ENCODE measurements at places on chromosomes 13 and 19.
A peak's percentile ranks its signal among the peaks of the same experiment; 100 is the strongest.

DNA sequence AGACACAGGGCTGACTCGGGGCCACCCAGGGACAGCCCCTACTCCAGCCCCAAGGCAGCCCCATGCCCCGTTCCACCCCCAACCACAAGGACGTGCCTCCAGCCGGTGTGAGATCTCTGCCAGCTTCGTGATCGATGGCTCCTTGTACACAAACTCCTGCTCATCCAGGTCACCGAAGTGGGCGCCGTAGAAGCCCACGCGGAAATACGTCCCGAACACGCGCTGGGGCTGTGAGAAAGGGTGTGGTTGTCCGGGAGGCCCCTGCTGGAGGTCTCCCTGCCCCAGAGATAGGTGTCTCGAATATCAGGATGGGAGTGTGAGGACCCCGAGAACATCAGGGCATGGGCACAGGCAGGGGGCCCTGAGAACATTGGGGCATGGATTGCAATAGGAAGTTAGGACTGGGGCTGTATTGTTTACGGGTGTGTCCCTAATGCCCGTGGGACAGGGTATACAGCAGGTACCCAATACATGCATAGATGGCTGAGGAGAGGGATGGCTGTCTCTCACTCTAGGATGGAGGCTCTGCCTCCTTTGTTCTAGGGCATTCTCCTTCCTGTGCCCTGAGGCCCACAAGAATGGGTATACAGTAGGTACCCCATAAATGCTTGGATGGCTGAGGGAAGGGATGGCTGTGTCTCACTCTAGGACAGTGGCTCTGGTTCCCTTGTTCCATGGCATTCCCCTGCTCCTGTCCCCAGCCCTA, 5.3 kb upstream of the KANK2 start:
- H3K36me3 ChIP-seq: no peaks in the 10 kb centered on the region
- no peak overlapping the region for H3K4me3 ChIP-seq
- peaks cover 3% of the 10 kb centered on the region for H3K4me1 ChIP-seq
- DNase-seq: no peak
- peaks cover 55% of the 10 kb centered on the region for H3K27me3 ChIP-seq
- H3K27ac ChIP-seq: no peak overlapping the region

- no peaks in the 10 kb centered on the region for H3K27me3 ChIP-seq
- H3K4me1 ChIP-seq: no peaks in the 10 kb centered on the region
Measured at GRCh38 chr19:21655540-21656126, 111.7 kb downstream of the ZNF100 start.

DNA sequence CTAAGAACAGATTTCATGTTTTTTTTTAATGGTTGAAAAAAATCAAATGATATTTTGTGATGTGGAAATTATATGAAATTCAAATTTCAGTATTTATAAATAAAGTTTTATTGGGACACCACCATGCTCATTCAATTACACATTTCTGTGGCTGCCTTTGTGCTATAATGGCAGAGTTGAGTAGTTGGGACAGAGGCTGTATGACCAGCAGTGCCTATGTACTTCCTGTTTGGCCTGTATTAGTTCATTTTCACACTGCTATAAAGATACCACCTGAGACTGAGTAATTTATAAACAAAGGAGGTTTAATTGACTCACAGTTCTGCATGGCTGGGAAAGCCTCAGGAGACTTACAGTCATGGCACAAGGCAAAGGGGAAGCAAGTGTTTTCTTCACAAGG, 33.6 kb downstream of the AKAP11 start:
- peaks cover 8% of the 10 kb centered on the region for H3K4me1 ChIP-seq
- DNase-seq: no peak
- no peak overlapping the region for H3K27ac ChIP-seq
- no peak overlapping the region for H3K4me3 ChIP-seq
- peaks cover 77% of the 10 kb centered on the region for H3K36me3 ChIP-seq

DNA sequence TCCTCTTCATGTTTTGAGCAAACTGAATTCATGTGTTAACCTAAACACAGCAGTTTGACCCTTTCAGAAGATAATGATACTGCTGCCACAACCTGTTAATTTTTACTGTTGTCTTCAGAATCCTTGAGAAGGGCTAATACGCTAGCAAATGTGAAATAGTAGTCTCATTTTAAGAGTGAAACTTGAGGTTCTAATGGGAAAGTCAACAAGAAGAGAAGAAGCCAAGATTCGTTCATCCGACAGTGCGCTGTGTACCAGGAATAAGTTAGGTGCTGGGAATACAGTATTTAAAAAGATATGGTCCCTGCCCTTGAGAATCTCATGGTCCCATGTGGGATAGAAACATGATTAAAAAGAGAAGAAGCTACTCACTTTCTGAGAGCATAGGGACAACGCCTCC, 134.4 kb downstream of the KL start:
- H3K27ac ChIP-seq: no peak overlapping the region
- no peak for DNase-seq
- H3K4me1 ChIP-seq: peaks cover 6% of the 10 kb centered on the region

DNA sequence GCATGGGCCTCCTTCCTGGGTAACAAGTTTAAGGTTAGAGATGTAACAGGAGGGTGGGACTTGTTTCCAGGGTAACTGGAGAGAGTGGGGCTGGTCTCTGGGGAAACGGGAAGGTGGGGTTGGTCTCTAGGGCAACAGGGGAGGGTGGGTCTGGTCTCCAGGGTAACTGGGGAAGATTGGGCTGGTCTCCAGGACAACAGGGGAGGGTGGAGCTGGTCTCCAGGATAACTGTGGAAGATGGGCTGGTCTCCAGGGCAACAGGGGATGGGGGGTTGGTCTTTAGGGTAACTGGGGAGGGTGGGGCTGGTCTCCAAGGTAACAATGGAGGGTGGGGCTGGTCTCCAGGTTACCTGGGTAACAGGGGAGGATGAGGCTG, 36.5 kb downstream of the SPTBN4 start:
- no peak for DNase-seq
- no peaks in the 10 kb centered on the region for H3K36me3 ChIP-seq
- no peak overlapping the region for H3K27ac ChIP-seq
- H3K27me3 ChIP-seq: peaks cover 16% of the 10 kb centered on the region

DNA sequence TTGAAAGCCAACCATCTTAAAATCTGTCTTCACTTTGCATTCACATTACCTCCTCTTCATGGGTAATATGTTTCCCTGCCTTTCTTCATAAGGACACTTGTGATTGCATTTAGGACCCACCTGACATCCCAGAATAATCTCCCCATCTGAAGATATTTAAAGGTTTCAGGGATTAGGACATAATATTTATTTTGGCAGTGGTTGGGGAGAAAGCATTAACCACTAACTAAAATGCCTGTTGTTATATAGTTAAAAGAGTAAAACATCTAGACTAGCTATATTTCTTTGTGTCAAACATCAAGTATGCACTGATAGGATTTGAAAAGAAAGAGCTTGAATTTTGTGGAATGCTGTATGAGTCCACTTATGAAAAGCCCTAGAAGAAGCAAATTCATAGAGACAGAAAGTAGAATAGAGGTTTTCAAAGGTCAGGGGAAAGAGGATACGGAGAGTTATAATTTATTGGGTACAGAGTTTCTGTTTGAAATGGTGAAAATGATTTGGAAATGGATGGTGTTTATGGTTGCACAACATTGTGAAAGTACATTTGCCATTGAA, 457.7 kb upstream of the SPRY2 start:
- H3K4me1 ChIP-seq: no peaks in the 10 kb centered on the region
- no peaks in the 10 kb centered on the region for H3K27me3 ChIP-seq
- H3K27ac ChIP-seq: no peak overlapping the region
- no peaks in the 10 kb centered on the region for H3K36me3 ChIP-seq
- no peak for DNase-seq

DNA sequence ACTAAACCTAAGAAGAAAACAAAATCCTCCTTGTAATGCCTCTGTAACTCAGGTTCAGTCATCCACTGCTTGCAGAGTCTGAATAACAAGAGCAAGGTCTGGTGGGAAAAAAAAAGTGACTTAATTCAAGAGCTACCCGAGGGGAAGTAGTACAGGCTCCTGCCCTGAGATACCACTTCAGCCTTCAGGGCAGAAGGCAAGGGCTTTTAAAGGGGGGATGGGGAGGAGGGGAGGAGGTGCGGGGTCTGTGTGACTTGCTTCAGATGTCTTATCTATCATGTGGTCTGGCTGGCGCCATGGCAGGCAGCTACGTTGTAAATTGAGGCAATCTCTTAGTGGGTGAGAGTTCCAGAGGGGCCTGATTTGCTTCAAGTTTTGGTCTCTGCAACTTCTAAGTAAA, 66.7 kb downstream of the LRRC63 start:
- no peaks in the 10 kb centered on the region for H3K4me1 ChIP-seq
- no peaks in the 10 kb centered on the region for H3K36me3 ChIP-seq
- H3K27me3 ChIP-seq: peaks cover 3% of the 10 kb centered on the region
- DNase-seq: no peak
- H3K4me3 ChIP-seq: no peak overlapping the region

DNA sequence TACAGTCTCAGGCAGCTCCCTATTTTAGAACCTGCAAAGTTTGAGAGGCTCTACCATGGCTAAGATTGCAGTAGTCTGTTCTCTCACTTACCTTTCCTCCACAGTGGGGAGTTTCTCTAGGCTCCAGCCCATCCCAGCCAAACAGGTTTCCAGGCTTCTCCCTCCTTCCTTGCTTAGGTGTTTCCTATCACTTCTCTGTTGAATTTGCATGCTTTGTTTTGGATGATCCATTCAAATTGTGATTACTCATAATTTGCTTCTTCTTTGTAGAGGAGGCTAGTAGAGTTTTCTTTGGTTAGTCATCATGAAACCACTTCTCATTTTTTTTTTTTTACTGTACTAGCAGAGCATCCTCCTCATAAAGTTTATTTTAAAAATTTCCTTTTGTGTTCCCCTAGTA, 1242.2 kb upstream of the MIR17HG start:
- no peak overlapping the region for H3K4me3 ChIP-seq
- H3K4me1 ChIP-seq: no peaks in the 10 kb centered on the region
- no peaks in the 10 kb centered on the region for H3K27me3 ChIP-seq
- H3K36me3 ChIP-seq: no peaks in the 10 kb centered on the region
- DNase-seq: no peak

DNA sequence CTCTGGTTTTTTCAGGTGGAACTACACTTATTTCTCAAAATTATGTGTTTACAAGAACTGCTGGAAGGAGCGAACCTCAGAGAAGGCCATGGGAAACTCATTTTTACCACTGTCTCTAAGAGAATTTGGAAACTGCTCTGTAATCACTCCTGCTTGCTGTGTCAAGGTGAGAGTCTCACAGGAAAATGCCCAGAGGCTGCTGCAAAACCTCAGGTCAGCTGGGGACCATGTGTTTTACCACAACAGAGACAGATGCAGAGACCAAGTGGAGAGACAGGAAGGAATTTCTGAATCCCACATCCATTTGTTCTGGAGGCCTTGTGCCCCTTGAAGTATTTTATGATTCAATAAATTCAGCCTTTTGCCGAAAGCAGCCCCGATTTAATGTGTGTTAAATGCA, 743.8 kb upstream of the SLC10A2 start:
- no peaks in the 10 kb centered on the region for H3K27me3 ChIP-seq
- no peak for DNase-seq
- no peaks in the 10 kb centered on the region for H3K36me3 ChIP-seq
- no peaks in the 10 kb centered on the region for H3K4me1 ChIP-seq

- H3K4me1 ChIP-seq: no peaks in the 10 kb centered on the region
- no peak overlapping the region for H3K27ac ChIP-seq
- H3K4me3 ChIP-seq: no peak overlapping the region
- DNase-seq: no peak
- no peaks in the 10 kb centered on the region for H3K27me3 ChIP-seq
Measured at GRCh38 chr13:23086968-23087623, 93.7 kb upstream of the SGCG start.

- DNase-seq: no peak
- H3K36me3 ChIP-seq: no peaks in the 10 kb centered on the region
- H3K4me3 ChIP-seq: no peak overlapping the region
Measured at GRCh38 chr19:7866399-7867091, 7.6 kb downstream of the PRR36 start.

- H3K4me1 ChIP-seq: peaks cover 6% of the 10 kb centered on the region
- no peaks in the 10 kb centered on the region for H3K27me3 ChIP-seq
- H3K36me3 ChIP-seq: peaks cover 1% of the 10 kb centered on the region
- no peak overlapping the region for H3K27ac ChIP-seq
Measured at GRCh38 chr19:18649371-18650020, 12.7 kb downstream of the KLHL26 start.

- H3K36me3 ChIP-seq: no peaks in the 10 kb centered on the region
- H3K27me3 ChIP-seq: no peaks in the 10 kb centered on the region
- H3K27ac ChIP-seq: no peak overlapping the region
- no peaks in the 10 kb centered on the region for H3K4me1 ChIP-seq
Measured at GRCh38 chr13:34257966-34258365, 440.0 kb downstream of the RFC3 start.

DNA sequence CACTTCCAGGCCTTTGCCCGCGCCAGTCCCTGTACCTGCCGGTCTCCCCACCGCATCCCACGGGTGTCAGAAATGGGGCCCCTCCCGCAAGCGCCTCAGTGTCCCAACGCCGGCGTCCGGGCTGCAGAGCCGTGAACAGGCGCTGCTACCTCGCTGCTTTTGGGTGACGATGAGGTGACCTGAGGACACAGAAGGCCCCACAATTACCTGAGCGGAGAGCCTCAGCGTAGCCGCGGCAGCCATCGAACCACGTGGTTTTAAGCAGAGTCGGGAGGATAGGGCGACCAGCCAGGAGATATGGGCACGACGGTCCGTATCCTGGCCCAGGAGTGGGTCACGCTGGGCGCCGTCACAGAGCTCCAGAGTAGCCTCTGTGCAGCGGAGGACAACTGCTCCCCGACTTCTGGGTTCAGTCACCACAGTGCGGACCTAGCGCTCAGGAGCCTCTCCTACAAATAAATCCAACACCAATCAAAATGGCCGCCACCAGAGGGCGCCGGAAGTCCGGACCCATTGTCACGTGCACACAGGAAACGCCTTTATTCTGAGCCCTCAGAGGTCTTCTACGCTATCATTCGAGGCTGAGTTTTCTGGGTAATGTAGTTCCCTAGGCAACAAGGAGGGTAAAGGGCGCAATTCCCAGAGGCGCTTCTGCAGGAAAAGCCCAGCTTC, at the start of gene ZNF814:
TSS of gene ZNF814 (minus strand) at position 478 of the 672 bp plus-strand sequence. CDS start at position 243, 235 bp downstream.
- H3K36me3 ChIP-seq: peaks cover 54% of the 10 kb centered on the region
- no peaks in the 10 kb centered on the region for H3K27me3 ChIP-seq
- peaks cover 24% of the 10 kb centered on the region for H3K4me1 ChIP-seq
- H3K27ac ChIP-seq: peak within 1 kb of the TSS; percentile 88
- peak; percentile 91 for DNase-seq

DNA sequence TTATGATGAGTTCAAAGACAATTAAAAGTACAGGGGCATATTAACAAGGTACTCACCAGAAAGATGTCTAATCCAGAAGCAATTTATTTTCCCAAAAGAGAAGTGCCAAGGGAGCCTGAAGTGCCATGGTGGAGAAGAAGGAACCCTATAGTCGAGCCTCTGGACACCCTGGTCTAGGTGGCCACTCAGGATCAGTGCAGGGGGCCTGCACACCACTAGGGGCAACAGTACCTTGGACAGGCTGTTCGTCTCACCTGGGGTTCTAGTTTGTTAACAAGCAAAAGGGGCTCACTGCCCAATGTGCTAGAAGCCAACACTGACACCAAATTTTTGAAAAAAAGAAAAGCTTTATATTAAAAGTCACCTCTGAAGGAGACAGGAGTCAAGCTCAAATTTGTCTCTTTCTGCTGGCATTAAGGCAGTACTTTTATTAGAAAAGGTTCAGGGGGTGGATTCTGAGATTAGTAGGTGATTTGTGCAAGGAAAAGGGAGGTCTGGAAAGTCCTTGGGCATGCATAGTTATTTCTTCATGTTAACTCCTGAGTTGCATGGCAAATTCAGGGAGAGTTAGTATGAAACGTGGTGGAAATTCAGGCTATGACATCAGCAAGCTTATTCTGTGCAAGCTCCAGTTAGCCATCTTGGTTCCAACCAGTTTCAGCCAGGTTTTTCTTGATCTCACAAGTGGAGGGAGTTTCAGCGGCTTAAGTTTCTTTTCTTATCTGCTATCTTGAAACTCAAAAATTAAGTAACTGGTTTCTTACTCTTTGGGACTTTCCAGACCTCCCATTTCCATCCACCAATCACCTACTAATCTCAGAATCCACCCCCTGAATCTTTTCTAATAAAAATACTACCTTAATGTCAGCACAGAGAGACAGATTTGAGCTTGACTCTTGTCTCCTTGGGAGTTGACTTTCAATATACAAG, 884 bp upstream of the CBY2 start:
- no peaks in the 10 kb centered on the region for H3K4me1 ChIP-seq
- H3K36me3 ChIP-seq: no peaks in the 10 kb centered on the region
- peaks cover 4% of the 10 kb centered on the region for H3K27me3 ChIP-seq
- H3K27ac ChIP-seq: no peak overlapping the region
